ENCODE measurements at places on chromosomes 12 and 14.
A peak's percentile ranks its signal among the peaks of the same experiment; 100 is the strongest.

- DNase-seq, result no peak
Measured at GRCh38 chr14:105887692-105888091, 361.3 kb downstream of the TMEM121 start.

GRCh38 chr12:27987331-27987730 is 14.8 kb upstream of the PTHLH start:
- DNase-seq, result no peak

DNA sequence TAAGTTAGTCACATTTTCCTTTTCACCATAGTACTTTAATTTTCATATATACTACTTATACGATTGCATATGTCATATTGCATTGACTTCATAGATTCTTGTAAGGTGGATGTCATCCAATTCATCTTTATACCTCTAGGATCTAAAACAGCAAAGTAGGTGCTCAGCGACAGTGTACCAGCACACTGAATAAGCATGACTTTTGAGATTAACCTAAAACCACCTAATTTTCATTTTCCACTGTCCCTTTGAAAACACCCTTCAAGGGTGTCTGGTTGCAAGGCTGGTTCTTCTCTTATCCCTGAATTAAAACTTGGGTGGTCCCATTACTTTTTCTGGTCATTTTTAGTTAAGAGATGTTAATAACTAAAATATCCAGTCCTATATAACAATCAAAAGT is 4.4 kb downstream of the GPR19 start:
- no peak for DNase-seq

GRCh38 chr12:109264095-109264942 is 44.8 kb downstream of the FOXN4 start:
- DNase-seq, result peak; percentile 76

GRCh38 chr12:75364919-75365318 is 26.0 kb upstream of the GLIPR1L2 start:
- DNase-seq, result no peak

DNA sequence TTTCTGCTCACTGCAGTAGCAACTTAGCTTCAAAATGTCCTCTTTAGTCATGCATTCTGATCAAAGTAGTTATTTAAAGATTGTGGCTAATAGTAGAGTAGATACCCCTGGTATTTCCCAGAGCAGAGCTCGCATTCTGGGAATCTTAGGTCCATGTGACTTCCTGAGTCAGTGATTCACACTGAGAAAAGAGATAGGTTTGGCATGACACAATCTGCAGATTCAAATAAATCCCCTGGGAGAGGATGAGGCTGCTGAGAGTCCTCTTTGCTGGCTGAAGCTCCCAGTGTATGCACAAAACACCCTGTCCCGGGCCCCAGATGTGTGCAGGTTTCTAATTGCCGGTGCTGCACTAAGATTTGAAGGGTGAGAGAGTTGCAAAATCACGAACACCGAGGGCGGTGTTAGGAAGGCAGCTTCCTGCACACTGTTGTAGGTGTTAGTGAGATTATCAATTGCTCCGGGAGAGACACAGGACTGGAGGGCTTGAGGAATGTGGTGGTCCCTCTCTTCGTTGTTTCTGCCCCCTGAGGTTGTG is 233.2 kb downstream of the NRXN3 start:
- DNase-seq, result no peak

DNA sequence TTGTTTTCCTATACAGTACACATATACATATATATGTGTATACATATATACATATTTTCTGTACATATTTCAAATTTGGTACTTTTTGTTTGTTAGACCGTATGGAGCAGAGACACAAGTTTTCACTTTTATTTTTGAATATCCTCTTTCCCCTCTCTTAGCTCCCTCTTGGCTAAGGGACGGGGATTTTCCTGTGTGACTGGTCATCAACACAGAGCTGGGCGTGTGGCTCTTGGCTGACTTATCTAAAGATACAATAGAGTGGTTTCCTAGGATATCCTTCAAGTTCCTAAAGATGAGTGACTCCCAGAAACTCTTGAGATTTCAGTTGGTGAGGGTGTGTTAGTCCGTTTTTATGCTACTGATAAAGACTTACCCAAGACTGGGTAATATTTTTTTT is 1404.5 kb upstream of the TMEM132C start:
- no peak for DNase-seq

DNA sequence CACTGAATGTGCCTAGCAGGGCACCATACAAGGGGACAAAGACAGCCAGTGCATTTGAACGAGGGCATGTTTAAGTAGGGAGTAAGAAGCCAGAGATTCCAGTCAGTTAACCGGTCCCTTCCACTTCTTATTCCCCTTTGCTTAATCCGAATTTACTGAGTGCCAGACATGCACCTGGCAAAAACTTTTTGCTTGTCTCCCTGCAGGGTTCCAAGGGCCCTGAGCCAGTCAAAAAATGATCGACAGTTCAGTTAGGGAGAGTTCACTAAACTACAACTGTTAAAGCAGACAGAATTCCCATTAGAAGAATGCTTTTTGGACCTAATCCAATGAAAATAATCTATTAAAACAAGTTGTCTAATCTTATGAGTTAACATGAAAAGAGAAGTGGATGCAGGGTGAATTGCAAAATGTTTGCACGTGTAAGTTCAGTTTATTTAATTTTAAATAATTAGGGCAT is 193.8 kb downstream of the TMTC2 start:
- no peak for DNase-seq

- no peak for DNase-seq
Measured at GRCh38 chr12:110465024-110465423, 3.0 kb downstream of the GPN3 start.

DNA sequence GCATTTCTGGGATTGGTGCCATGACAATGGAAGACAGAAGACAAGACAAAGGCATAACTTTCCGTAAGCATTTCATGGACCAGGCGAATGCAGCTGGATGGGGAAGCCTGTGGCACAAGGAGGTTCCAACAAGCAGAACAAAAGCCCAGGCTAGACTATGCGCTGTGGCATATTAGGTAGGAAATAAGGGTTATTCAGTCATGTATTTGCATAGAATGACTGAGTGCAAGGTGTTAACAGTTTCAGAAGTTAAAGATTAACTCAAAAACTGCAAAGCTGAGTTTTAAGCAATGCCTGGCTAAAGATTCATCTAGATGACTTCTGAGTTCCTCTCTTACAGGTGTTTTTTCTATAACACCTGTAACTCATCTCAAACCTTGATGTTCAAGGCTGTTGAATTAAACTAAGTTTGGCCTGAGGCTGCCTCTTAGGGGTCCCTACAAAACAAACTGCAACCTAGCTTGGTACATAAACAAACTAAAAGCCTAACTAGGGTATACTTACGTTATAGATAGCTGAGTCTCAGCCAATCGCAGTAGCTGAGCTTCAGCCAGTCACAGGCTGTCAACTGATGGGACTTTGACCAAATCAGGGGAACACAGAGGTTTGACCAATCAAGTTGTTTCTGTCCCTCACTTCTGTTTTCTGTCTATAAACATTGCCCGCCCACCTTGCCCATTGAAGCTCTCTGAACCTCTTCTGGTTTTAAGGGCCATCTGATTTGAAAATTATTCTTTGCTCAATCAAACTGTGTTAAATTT is 52.2 kb upstream of the PLBD1 start:
- no peak for DNase-seq

GRCh38 chr12:92218394-92219077 is 72.9 kb upstream of the BTG1 start:
- DNase-seq, result no peak

DNA sequence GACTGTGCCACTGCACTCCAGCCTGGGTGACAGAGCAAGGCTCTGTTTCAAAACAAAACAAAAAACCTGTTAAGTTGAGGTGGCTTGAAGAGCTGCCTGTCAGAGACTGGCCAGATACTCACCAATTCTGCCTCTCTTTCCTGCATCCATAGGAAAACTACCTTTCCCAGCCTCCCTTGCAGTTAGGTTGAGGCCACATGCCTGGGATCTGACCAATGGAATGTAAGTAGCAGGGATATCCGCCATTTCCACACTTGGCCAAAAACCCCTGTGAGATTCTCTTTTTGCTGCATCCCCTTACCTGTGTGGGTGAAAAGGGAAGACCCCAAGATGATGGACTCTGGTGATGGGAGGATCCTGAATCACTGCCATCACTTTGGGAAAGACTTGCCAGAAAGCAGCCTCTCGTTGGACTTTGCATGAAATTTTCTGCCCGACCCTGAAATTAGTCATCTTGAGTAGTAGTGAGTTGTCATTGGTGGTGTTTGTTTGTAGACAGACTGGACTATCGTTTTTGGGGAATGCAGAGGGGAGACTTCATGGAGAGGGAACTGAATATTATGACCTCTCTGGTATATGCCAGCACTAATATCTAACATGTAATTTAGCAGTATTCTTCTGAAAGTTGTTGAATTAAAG is 14.0 kb downstream of the GPR68 start:
- DNase-seq, result no peak

- DNase-seq, result no peak
Measured at GRCh38 chr12:107844312-107844921, 69.9 kb downstream of the ASCL4 start.

DNA sequence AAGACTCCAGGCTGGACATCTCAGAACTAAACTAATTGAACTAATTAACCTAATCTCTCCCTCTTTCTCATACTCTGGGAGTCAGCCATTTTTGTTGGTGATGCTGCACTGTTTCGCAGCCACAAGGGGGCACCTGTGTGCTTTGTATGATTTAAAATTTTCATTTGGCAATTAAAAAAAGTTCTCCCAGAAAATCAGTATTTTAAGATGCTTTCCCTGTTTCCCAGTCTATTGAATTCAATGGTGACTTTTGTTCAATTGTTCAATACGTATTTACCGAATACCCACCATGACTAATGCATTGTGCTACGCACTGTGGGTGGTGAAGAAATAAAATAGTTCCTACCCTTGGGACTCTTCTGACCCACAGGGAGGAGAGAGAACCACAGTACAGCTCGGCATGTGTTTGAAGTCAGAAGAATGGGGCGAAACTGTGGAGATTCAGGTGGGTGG is 63.7 kb downstream of the ZNF664 start:
- DNase-seq, result no peak

DNA sequence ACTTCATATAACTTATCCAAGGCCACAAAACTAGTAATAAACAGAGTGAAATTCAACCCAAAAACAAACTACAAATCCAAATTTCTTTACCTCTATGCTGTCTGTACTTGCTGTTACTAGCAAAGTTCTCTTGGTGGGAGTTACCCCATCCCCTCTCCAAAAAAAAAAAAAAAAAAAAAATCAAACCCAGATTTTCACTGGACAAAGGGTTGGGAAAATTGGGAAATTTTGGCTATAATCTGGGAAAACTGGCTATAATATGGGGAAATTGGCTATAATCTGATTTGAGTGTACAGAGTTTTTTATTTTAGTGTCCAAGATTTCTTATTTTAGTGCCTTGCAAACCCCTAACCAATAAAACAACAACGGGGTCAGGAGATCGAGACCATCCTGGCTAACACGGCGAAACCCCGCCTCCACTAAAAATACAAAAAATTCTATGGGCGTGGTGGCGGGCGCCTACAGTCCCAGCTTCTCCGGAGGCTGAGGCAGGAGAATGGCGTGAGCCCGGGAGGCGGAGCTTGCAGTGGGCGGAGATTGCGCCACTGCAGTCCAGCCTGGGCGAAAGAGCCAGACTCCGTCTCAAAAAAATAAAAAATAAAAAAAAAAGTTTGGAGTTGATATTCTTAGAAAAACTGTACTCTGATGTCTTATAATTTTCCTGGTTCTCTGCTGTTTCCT is 148.4 kb downstream of the CHST11 start:
- no peak for DNase-seq

DNA sequence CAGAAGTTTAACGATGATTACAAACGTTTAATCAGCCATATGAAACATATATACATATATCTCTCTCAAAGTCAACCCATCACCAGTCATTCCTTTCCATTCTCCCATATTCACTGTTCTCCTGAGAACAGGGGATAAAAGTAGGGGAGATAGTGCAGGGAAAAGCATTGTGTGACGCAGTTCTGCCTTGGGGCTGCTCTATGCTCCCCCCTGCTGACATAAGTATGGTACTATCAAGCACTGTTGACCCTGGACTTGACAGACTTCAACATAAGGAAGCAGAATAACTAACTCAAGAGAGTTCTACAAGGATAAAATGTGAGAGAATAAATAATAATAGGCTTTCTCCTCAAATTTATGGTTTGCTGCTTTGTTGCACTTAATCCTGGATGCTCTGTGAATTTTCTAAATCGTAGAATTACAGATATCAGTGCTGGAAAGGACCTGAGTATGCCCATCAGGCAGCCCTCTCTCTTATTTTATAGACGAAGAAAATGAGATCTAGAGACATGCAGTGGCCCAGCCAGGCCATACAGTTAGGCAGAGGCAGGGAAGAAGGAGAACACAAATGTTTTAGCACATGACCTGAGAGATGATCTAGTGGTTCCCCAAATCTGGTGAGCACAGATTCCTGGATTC is 87.2 kb downstream of the SCN8A start:
- peak; percentile 1 for DNase-seq

DNA sequence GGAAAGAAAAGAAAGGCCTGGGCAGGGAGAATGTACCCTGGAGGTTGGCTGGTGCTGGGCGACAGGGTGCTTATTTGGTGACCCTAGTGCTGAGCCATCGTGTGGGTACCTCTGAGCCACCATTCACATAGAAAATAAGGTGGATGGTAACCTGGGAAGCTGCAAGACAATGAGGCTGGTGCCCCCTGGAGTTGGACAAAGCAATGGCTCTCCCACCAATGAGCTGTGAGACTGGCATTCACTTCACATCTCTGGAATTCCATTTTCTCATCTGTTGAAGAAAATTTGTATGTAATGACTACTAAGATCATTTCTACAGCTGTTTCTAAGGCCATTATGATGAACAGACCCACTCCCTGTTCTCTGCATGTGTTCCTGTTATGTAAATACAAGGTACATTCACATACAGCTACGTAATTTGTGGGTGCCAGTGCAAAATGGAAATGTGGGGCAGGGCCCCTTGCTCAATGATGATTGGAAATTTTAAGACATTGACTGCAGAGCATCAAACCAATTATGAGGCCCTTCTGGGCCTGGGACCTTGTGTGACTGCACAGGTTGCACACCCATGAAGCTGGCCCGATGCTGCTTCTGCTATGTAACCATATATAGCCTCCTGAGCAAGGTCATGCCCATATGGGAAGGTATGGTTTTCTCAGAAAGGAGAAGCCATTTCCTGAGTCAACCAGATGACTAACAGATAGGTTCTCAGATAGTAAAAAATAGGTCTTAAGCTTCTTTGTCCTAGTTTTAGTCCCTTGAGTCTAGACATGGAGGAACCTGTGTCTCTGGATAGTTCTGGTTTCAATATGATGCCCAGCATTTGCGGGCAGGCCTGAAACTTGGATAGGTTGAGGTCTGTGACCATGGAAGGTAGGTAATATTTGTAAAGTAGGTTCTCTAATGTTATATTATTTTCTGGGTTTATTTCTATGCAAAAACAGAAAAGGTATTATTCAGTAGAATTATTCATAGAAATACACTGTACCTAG is 63.4 kb upstream of the IGF1 start:
- no peak for DNase-seq

GRCh38 chr12:132662901-132663755 is 24.0 kb downstream of the POLE start:
- no peak for DNase-seq

DNA sequence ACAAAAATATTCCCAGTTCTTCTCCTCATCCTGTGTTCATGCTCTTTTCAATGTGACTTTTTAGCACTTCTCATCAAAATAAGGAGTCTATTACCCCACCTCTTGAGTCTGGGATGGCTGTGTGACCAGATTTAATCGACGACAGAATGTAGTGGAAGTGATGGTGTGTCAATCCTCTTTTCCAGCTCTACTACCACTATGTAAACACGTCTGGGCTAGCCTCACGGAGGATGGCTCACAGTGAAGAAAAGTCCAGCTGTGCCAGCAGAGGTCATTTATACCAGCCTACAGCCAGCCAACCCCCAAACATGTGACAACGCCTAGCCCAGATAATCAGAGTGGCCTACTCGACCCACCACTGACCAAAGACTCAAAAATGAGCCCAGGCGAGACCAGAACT is 37.3 kb upstream of the FGF6 start:
- no peak for DNase-seq

GRCh38 chr14:95146079-95146771 is 11.1 kb downstream of the DICER1 start:
- DNase-seq, result no peak
